ENCODE measurements at places on chromosomes 7 and 10.

DNA sequence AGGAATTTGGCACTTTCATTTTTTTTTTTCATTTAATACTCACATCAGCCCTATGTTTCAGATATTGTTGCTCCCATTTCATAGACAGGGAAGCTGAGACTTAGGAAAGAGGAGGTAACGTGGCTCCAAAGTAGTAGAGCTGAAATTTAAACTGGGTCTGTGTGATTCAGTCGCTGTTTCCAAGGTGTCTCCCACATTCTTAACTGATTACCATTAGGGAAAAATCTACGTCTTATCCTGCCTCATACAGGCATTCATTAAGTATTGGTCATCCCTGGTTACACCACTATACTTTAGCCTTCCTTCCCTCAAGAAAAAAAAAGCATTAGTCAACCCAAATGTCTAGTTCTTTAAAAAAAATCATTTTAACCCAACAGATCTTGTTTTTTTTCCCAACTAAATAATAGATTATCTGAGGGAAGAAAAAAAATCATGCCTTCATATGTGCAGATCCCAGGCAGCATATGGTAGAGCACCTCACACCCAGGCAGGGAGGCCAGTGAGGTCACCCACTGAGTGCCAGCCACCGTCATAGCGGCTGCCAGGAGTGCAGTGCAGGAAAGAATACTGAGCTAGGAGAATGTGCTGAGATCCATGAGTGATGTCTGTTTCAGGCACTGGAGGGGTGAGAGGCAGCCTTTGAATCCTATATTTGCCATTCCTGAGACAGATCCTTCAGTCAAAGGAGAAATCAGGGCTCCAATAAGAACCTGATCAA, 59.0 kb upstream of the SORCS3 start:
- no peak for DNase-seq

GRCh38 chr10:9097206-9097990, 1042.9 kb downstream of the GATA3 start:
- DNase-seq, result no peak

GRCh38 chr7:151013356-151013732, 10.9 kb downstream of the ATG9B start:
- DNase-seq, result no peak

DNA sequence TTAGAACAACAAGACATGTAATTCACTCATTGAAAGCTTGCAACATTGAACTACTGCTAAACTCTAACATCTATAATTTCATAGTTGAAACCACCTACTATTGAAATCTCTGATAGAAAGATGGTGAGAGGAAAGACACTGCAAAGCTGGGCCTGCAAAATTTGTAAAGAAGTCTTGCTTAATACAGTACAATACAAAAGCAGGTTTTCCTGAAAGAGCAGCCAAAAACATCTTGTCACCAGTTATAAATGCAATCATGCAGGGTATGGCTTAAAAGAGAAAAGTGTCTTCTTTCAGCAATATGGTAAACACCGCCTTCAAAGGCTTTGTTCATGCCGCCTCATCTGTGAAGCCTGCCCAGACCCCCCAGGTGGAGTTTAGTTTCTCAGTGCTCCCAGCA, 109.2 kb downstream of the ANK3 start:
- no peak for DNase-seq

- DNase-seq, result no peak
Measured at GRCh38 chr7:527723-528122, 8.1 kb upstream of the PDGFA start.

DNA sequence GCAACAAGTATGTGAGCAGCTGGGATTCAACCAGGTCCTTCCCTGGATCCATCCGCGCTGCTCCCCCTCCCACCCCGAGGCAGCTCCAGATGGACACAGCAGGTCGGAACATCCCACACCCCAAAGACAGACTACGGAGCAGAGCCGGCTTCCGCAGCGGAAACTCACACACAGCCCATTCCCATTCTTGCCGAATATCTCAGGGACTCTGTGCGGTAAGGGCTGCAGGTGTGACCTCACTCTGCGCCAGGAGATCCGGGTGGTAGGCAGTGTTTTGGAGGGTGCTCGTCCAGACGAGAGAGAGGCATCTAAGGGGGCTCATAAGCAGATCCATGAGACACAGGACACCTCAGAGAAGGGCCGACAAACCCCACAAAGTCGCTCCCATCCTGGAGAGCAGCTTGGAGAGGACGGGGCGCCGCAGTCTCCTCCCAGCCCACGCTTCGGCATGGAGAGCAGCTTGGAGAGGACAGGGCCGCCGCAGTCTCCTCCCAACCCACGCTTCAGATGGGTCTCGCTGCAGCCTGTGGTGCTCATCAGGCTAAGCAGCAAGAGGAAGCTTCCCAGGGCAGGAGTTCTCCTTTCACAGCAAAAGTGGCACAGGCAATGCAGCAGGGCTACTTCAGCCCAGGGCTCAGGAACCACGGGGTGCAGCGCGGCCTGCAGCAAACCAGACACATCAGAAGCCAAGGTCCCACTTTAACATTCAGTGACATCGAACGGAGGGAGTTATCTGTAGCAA, 179.9 kb downstream of the DIP2C start:
- no peak for DNase-seq

DNA sequence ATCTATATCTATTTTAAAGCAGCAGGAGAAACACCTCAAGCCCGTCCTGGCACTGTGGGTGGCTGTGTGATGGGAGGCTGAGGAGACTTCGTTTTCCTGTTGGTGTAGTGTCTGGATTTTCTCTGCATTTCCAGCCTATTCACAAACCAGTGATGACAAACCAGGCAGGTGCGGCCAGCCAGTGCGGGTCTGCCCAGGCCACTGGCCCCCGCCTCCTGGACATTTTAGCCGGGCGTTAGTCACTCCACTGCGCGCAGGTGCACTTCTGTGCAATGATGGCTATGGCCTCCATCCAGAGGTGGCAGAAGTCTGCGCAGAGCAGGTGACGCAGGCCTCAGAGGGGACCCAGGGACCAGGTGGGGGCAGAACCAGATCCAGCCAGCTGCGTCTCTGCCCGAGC, 64.9 kb upstream of the PITRM1 start:
- no peak for DNase-seq

- DNase-seq, result no peak
Measured at GRCh38 chr7:67462781-67463191, 466.2 kb downstream of the TYW1 start.

DNA sequence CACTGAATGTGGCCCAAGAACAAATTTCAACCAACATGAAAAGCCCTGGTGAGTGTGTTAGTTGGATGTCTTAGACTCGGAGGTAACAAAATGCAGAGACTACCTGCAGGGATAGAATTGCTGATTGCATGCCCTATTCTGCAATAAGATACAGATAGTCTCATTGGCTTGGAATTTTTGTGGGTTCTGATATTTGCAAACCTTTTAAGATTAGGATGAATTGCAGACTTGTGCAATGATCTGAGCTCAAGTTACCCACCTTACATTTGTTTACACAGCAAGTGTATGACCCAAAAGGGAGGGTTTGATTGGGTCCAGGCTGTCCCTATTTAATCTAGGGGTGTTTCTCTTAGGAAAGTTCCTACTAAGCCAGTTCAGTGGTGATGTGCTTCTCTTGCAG, 45.4 kb downstream of the GPR37 start:
- DNase-seq, result no peak

- no peak for DNase-seq
Measured at GRCh38 chr7:99390941-99391602, 16.5 kb downstream of the ARPC1B start.

DNA sequence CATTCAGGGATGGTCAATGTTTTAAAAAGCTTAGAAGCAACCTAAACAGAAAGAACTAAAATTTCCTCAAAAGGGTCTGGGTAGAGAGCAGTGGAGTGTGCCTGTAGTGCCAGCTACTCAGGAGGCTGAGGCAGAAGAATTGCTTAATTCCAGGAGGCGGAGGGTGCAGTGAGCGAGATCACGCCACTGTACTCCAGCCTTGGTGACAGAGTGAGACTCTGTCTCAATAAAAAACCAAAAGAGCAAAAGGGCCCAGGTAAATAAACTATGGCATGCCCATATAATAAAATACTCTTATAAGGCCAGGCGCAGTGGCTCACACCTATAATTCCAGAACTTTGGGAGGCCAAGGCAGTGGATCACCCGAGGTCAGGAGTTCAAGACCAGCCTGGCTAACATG, 93.0 kb downstream of the DNMBP start:
- no peak for DNase-seq

- DNase-seq, result no peak
Measured at GRCh38 chr10:74227697-74228424, 76.8 kb downstream of the ADK start.

DNA sequence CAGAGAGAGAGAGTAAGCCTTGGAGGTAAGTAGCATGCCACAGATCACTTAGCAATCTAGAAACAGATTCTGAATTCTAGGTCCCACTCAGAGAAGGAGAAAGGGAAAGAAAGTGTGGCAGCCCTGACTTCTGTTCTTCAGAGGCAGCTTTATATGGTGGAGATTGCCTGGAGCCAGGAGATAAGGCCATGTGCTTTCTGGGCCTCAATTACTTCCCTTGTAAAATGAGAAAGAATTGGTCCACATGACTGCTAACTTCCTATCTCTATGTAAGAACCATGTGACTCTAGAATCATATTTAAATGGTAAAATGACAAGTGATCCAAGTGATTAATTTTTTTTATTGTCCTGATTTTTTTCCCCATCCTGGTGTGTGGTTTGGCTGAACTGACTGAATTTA, 64.1 kb downstream of the HHEX start:
- no peak for DNase-seq

DNA sequence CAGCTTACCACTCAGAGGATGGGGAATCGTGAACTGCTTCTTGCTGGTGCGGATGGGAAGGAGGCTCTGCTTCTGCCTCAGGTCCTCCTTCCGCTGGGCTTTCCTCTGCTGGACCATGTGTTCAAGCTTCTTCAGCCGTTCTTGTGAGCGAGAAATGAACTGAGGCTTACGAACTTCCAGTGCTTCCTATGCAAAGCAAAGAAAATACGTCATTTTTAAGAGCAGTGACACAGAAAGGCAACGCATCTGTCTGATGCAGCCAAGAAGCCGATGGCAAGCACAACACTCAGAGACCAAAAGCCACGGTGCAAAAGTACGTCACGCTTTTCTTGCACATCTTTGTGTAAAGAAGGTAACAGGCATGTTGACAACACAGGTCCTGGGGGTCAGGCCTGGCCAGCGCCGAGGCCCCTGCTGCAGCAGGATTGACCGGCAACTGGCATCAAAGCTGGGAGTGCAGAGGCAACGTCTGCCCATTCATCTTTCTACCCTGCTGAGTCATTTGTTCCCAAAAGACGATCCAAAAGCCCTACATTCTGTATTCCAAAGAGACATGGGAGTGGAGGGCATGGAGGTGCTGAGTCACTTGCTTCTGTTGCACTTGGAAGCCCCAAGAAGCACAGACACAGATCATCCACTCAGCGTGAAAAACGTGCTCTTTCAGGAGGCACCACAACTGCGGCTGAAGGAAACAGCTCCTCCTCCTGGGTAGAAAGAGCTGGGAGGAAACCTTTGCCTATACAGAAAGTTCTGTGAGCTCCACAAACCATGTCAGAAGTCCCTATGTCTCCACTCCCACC, 71.0 kb upstream of the ADAM12 start:
- DNase-seq, result no peak

GRCh38 chr7:94975336-94975735, 67.9 kb downstream of the PPP1R9A start:
- no peak for DNase-seq

GRCh38 chr10:19578571-19578970, 237.7 kb upstream of the PLXDC2 start:
- no peak for DNase-seq

DNA sequence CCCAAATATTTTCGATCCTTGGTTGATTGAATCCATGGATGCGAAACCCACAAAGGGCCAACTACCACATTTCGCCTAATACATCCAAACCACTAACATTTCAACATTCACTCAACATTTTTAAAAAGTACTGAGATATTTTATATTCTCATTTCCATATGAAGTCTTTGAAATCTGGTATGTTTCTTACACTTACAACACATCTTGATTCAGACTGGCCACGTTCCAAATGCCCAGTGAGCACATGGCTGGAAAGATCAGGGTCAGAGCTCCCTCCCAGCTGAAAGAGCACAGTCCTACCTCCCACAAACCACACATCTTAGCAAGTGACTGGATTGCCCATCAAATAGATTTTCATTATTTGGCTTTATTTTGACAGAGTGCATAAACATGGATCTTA, 18.9 kb downstream of the NCAPG2 start:
- DNase-seq, result no peak

DNA sequence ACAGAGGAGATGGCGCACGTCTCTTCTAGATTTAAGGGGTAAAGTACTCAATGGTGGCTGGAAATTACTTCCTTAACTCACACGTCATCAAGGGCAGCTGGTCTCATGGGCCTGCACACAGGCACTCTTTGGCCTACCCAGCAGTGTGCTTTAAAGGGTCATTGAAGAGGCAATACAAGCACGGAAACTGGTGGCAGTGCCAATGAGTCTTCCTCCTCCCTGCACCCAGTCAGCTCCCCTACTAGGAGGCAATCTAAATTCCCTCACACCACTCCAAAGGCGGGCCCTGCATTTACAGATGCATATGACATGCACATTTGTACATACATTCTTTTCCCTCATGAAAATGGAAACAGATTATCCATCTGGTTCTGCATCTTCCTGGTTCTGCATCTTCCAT, 47.4 kb downstream of the PPIF start:
- DNase-seq, result no peak

DNA sequence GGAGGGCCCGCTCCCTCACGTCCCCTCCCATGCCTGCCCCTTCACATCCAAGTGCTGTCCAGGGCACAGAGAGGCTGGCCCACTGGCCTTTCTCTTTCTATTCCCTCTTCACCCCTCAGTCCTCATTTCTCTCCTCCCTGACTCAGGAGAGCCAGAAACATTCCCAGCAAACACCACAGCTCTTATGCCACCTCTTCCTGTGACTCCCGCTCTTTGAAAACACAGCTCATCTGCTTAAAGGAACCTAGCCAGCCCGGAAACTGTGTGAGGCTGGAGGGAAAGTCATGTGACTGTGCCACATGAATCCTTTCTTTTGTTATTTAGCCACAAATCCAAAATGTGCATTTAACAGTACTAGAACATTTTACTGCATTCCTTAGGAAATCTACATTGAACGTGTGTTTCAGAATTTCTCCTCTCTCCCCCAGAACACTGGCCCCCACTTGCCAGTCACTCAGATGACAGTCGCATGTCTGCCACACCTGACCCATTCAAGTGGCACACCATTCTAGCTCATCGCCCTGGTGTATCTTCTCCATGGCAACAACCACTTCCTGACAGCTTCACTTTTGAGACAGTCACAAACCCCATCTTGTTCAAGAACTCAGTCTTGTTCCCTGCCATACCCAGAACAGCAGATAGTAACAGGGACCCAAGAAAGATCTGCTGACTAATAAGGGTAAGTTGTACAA, 42.8 kb downstream of the GRB10 start:
- peak; percentile 11 for DNase-seq

DNA sequence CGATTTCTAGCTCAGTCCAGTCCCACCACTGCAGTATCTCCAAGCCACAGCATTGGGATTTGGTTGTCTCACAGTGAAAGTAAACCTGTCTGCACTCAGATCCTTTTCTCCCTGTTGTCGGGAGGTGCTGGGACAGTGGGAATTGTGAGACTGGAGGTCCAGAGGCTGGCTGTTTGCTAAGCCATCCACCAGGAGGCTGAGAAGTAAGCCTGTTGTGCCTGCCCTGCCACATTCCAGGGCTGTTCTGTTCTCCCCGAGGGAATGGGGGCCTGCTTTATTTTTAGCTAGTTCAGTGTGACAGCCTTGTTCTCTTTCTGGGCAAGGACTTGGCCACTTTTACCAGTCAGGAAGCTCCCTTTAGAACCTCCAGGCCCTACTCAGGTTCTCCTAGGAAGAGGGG, 54.9 kb downstream of the HK1 start:
- DNase-seq, result no peak

GRCh38 chr10:97509120-97509680, 10.5 kb downstream of the UBTD1 start:
- DNase-seq, result no peak

GRCh38 chr10:26367771-26368170, 70.4 kb upstream of the APBB1IP start:
- DNase-seq, result peak; percentile 31
